Cerebellar nuclear complex (tissue), 1 donor: ENCODE measurements at places on chromosomes 2 and 18.

DNA sequence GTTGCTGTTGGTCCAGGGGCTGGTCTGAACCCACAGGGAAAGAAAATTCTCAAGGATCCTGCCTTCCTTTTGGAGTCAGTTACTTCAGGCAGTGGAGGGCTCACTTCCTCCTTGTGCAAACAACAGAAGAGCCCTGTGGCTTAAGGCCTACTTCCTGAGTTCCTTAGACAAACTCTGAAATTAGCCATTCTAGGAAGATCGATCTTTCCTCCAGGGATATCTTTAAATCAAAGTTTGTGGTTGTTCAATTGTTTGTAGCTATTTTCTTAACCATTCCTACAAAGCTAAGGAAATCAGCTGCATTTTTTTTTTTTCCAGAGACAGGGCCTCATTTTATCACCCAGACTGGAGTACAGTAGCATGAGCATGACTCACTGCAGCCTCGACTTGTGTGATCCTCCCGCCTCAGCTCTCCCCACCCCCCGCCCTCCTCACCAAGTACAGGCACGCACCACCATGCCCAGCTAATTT is 156.0 kb downstream of the TANC1 start:
- no peak for DNase-seq

- DNase-seq: no peak
Measured at GRCh38 chr2:101874069-101874468, 117.7 kb upstream of the IL1R2 start.

- peak; percentile 7 for DNase-seq
Measured at GRCh38 chr2:72745679-72746368, 80.0 kb downstream of the EXOC6B start.

DNA sequence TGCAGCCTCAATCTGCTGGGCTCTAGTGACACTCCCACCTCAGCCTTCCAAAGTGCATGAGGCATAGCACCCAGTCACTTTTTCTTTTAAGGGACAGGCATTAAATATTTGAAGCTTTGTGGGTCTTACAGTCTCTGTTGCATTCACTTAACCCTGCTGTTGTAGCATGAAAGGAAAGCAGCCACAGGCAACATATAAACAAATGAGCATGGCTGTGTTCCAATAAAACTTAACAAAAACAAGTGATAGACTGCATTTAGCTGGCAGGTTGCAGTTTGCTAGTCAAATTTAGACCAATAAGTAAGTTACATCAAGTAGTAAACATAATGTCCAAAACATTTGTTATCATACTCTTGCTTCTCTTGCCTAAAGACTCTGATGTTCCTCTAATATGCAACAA is 297.3 kb upstream of the MMADHC start:
- DNase-seq: no peak

DNA sequence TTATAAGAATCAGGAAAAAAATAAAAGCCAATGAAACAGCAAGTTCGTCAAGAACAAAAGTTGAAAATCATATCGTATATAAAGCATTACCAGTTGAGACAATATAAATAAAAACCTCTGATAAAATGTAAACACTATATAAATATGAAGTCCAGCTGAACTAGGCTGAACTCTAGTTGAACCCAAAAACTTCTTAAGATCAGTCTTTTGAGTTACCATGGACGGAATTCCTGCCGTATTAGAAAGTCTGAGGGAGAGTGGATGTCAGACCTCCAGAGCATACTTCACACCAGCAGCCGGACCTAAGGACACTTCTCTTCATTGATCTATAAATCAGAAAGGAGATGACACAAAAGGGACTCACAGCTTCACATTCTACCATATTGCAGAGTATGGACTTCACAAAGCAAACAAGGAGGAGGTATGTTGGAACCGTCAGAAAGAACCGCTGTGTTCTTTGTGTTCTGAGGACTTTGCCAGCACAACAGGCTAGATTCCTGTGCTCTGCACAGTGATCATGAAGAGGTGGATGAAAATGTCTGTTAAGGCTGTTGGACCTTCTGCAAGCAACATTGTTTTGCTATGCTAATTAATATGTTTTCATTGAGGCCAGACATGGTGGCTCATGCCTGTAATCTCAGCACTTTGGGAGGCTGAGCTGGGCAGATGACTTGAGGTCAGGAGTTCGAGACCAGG is 67.2 kb upstream of the SP5 start:
- DNase-seq: no peak

DNA sequence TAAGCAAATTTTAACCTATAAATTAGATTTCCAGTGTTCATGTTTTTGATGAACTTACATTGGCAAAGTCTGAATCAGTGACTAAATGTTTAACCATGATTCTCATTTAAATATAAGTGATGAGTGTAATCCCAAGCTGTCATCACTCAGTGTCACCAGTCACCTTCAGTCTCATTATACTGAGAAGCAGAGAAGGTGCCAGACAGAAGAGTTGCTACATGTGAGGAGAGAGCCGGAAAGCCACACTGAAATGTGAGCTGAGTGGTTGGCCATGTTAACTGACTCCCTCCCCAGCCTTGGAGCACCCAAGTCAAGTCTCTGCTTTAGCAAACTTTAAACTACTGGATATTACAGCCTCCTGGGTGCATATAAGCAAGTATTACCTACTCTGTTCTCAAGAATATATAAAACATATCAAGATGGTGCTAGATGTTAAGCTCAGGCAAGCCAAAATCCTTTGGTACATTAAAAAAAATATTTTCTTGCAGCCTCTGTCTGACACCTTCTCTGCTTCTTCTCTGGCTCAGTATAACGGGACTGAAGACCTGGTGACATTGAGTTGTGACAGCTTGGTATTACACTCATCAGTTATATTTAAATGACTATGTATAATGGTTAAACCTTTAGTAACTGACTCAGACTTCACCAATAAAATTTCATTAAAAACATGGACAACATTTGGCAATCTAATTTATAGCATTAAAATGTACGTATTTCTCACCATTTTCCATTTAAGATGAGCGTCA is 75.8 kb upstream of the MAP3K20 start:
- no peak for DNase-seq

DNA sequence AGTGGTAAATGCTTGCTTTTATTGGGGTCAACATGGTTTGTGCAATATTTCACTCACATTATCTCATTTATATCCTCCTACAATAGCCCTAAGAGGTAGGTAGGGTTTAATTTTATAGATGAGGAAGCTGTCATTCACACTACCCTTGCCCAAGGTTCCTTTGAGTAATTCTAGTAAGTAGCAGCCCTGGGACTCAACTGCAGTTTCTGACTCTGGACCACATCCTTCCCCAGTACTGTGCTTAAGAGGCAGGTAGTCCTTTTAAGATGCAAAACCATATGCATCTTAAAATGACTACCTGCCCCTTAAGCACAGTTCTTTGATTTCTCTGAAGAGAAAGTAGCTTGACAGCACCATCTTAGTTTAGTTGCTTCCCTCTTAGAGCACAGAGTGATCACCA is 15.7 kb upstream of the NT5C1B start:
- no peak for DNase-seq

GRCh38 chr2:59008950-59009349 is 767.8 kb upstream of the FANCL start:
- DNase-seq: no peak

- DNase-seq: no peak
Measured at GRCh38 chr2:196949116-196949515, 22.6 kb upstream of the PGAP1 start.

- DNase-seq: no peak
Measured at GRCh38 chr2:2875831-2876230, 501.8 kb downstream of the EIPR1 start.

- DNase-seq: no peak
Measured at GRCh38 chr2:240351088-240351741, 84.2 kb upstream of the GPC1 start.
